ENCODE measurements at places on chromosomes 7 and 10.
A peak's percentile ranks its signal among the peaks of the same experiment; 100 is the strongest.

DNA sequence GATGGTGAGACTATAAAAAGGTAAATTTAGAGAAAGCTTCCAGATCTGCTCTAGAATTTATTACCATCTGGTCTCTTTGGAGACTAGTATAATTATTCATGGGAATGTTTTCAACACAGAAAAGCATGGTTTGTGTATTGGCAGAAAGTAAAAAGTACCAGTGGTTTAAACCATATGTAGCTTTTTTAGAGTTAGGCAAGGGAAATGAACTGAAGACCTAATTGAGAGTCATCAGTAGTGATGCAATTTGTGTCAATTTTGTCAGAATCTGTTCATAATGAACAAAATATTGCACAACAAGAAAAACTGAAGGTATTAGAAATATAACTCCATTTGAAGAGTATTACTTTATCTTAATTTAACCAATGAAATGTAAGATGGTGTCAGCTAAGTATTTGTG lies 181.4 kb downstream of the ADK start:
- DNase-seq = no peak

DNA sequence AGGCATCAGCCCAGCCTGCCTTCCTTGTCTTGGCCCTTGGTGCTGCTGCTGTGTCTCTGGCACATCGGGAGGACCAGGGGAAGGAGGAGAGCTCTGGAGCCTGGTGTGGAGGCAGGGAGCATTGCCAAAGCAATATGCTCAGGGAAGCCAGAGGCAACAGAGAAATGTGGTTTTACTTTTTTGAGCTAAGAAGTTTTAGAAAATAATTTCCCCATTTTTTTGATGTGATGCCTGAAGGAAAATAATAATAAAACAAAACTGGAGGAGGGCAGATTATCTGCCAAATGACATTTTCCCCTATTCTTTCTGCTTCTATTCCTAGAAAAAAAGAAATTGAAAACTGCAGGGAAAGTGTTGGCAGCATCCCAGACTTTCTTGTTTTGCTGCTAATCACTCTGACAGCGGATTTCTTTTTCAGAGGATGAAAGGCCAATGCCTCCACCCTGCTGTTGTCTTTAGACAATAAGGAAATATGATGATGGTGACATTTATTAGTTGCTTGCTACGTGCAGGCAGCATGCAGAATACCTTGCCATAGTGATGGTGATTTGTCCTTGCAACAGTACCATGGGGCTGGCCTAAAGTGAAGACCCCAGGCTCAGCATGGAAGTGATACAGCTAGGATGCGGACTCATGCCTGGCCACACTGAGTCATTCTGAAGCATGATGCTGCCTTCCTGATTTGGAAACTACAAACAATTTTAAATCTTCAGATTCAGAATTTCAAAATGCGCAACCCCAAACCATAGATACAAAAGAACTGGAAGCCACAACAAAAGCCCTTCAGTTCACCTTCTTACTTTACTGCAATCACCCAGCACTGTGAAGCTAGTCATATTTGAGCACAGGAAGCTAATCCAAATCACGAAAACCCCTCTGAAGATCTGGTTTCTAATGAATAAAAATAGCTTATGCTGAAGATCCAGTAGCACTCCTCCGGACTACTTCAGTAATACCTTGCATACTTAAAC lies 260.2 kb upstream of the TMEM72 start:
- DNase-seq = peak; percentile 60

DNA sequence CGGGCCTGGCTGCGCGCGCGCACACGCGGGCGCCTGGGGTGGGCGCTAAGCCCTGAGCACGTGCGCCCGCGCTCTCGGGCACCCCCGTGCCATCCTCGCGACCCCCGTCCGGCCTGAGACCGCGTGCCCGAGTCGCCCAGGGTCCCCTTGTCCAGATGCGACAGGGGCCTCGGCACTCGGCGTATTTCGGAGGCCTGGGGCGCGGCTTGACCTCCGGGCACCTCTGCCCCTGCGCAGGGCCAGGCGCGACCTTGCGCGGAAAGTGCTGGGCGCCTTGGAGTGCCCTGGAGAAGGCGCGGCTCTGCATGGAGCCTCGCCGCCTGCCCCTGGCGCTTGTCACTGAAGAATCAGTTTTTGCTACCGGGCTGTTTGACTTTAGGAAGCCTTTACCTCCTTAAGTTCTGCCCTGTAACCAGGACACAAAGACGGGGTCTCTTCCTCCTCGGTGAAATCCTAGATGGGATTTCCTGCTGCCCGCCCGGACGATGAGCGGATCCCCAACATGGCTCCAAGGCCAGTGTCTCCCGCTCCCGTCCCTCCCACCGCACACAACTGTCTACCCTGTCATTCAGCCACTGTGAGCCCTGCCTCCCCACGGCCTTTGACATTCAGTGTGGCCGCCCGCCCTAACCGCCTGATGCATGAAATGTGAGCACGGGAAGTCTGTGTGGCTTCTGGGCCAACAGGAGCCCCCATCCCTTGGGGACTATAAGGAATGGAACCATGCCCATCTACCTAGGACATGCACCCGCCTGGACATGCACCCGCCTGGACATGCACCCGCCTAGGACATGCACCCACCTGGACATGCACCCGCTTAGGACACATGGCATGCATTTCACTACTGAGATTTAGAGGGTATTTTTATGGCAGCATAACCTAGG lies 1.1 kb upstream of the STK32C start:
- no peak for DNase-seq

GRCh38 chr7:29459589-29459988 lies 104.0 kb upstream of the PRR15 start:
- no peak for DNase-seq

- no peak for DNase-seq
Observed at GRCh38 chr7:340200-340937, 50.4 kb downstream of the FOXL3 start.

GRCh38 chr10:110772454-110773025 lies 99.2 kb upstream of the PDCD4 start:
- DNase-seq = no peak

DNA sequence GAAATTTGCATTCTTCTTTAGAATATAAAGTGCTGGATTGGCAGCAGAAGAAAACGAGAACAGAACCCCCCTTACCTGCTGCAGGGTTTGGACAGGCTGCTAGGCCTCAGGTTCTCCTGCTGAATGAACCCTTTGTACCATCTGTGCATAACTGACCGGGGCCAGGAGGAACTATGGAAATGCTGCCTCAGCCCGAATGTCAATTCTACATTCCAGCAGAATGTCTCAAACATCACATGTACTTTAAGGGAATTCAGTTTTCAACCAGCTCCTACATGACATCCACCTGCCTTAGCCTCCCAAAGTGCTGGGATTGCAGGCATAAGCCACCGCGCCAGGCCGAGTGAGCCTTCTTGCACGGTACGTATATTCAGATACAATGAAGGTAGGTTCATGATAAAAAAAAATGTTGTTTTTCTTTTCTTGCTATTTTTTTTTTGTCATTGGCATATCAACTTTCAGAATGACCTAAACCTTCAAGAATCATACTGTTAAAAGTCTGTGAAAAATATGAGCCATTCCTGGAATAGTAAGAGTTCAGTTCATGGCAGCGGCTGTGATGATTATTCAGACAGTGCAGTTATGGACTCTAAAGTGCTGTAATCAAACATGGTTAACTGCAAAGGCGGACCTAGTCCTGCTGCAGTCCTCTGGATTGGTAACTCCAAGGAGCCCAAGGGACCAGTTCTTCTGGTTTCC lies 84.4 kb upstream of the TNS3 start:
- no peak for DNase-seq

DNA sequence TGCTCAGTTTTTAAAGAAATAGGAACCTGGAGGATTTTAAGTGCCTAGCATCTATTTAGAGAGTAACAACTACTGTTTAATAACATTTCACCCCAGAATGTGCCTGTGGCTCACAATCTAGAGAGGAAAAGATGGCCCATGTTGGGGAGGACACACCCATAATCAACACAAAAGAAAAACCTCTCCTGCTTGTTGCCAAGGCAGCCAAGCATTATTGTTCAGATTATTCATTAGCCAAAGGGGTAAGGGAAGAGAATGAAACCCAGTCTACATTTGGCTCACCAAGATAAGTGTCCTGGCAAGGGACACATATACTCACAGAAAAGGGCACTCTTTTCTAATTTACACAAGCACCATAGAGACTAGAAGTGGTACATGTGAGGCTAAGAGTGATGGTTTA lies 17.7 kb upstream of the IFIT1B start:
- no peak for DNase-seq

DNA sequence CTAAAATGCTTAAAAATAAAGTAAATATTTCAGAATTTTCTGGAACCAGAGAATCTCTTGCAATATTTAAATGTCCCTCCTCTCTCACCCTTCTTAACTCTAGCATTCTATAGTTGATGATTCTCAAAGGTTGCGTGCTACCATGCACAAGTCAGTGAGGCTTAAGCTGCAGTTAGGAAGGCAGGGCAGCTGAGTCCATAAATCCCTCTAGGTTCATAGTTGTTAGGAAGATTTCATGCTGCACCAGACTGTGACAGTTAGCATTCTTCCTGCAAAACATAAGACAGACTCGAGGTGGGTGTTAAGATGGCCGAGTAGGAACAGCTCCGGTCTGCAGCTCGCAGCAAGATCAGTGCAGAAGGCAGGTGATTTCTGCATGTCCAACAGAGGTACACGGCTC lies 70.6 kb downstream of the MET start:
- DNase-seq = no peak

GRCh38 chr7:41174521-41174920 lies 528.4 kb downstream of the INHBA start:
- no peak for DNase-seq

DNA sequence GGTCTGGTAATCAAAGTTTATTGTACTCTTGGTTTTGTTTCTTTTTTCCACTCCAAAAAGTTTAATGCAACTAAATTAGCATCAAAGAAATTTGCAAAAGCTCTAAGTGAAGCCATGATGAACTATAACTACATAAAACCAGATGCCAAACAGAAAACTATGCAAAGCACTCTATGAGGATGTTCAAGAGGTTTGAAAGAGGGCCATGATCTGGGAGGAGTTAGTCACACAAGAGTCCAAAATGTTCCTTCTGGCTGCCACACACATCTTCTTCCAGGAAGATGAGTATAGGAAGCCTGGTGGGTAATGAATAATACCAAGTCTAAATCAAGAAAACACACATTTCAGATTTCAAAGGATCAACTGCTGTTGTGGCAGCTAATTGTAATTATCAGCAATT lies 28.4 kb downstream of the GLI3 start:
- no peak for DNase-seq

DNA sequence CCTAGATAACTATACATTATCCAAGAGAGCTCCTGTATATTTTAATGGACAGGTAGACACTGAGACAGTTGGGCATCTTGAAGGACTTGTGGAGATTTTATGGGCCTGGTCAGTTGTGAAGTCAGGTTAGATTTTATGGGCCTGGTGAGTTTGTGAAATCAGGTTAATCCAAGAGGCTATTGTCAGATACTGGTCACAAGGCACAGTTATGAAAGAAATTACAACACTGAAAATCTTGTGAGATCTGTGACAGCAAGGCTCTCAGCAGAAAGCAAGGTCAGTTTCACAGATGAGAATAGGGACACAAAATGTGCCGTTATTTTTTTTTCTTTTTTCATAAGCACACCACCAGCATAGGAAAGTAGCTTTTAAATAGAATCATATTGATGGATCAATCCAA lies 167.6 kb downstream of the VTI1A start:
- DNase-seq = no peak

DNA sequence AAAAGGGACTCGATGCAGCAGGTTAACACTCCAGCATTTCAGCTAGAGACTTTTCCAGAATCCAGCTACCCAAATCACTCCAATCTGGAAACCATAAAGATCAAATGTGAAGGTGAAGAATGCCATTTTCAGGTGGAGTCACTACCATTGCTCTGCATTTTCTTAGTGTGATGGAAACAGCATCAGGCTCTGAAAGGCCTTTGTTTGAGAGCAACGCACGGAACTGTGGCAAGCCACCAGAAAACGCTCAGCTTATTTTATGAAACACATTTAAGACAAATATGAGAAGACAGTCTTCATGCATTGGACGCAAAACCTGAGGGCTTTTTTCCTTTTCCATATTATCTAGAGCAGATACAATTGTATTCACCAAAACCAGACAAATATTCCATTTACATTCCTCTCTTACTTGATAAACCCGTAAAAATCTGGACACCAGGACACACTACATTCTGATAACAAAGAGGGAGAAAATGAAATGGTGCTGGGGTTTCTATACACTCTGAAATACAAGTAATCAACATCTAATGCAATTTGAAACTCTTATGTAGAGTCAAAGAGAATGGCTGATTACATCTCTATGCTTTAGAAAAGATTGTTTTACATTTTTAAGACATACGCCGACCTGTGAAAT lies 99.1 kb downstream of the NRP1 start:
- no peak for DNase-seq

DNA sequence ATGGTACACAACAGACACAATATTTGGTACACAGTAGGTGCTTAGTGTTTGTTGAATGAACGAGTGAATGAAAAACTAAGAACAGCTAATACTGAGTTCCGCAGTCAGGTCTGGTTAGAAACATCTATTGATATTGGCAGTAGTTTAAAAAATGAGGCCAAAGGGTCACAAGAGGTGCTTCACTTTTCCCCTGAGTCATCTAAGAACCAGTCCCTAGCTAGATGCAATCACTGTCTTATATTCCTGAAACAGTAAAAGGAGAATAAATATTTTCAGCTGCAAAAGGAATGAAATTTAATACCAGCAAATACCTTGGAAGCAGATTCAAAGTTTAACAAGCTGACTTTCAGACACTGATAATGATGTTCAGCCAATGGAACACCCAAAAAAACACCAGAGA lies 54.5 kb downstream of the SCRN1 start:
- no peak for DNase-seq

DNA sequence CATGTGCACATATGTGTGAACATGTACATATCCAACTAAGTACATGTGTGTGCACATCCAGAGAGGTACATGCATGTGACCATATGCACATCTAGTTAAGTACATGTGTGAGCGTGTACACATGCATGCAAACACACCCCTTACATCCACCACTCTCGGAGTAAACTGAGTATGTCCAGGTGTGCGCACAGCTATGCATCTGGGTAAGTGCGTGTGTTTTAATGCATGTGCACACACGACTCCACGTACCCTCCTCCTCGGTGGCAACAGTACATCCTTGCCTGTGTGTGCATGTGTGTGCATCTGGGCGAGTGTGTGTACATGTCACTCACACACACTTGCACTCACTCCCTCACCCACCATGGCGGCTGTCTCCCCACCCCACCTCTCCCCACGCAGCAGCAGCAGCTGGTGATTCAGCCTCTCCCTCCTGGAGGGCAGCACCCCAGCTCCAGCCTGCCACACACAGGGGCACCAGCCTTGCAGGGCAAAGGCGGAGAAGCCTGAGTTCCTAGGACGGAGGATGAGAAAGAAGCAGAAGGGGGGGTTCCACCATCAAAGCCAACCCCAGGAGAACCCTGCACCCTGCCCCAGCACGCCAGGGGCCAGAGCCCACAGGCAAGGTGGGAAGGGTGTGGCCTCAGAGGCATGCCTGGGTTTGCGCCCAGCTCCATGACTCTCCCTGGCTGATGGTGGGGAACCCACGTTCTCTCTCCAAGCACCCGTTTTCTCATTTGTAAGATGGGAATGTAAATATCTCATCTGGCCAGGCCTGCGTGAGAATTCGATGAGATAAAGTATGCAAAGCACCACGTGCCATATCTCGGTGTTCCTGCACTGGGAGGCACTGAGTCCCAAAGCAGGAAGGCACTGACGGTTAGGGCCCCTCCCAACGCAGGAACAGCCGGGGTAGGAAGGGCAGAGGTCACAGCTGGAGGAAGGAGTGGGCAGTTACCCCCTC lies 27.7 kb upstream of the DNAAF5 start:
- DNase-seq = no peak

GRCh38 chr10:79132681-79133381 lies 64.1 kb downstream of the ZMIZ1 start:
- no peak for DNase-seq

All from NCI-H446 (cell line).